ENCODE measurements at places on chromosomes 4 and X. TPM values are rescaled to one million over a fixed set of nuclear protein-coding genes. Genes with fewer than 3 reads are reported as not detected.

GAGE12E gene
- polyA plus RNA-seq = not detected

EDNRA gene
- polyA plus RNA-seq = 76.5 TPM

TASL gene
- polyA plus RNA-seq = 0.68 TPM

ADH1A gene
- polyA plus RNA-seq = 0.60 TPM

OTC gene
- polyA plus RNA-seq = not detected

Data from renal pelvis (tissue), 12 donors.